ENCODE measurements at places on chromosomes 2 and 18. TPM values are rescaled to one million over a fixed set of nuclear protein-coding genes. Genes with fewer than 3 reads are reported as not detected.

DNA sequence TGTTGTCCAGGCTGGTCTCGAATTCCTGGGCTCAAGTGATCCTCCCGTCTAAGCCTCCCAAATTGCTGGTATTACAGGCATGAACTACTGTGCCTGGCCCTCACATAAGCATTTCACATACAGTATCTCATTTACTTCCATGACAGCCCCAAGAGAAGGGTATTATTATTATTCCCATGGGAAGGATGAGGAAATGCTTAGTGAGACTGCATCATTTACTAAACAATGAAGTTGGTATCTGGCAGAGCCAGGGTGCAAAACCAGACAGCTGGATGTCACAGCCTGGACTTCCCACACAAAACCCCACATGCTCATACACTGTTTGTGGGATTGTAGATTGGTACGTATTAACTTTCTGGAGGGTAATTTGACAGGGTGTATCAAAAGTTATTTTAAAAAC is 29.9 kb downstream of the DAPL1 start:
- no peak for DNase-seq

- DNase-seq = no peak
These were observed 59.8 kb downstream of the MOGAT1 start for GRCh38 chr2:222731201-222731621.

DNA sequence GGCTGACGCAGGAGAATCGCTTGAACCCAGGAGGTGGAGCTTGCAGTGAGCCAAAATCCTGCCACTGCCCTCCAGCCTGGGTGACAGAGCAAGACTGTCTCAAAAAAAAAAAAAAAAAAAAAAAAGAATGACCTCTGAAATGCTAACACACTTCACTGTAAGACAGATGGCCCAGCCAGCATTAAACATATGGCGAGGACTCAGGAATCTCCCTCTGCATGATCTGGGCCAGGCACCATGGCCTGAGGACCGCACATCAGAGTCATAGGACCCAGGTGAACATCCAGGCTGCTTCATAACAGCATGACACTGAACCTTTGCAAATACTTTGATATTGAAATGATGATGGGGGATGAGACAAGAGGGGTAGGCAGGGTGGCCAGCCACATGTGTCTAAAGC is 56.1 kb upstream of the DNMT3A start:
- no peak for DNase-seq

Gene MPP4
- total RNA-seq = not detected

DNA sequence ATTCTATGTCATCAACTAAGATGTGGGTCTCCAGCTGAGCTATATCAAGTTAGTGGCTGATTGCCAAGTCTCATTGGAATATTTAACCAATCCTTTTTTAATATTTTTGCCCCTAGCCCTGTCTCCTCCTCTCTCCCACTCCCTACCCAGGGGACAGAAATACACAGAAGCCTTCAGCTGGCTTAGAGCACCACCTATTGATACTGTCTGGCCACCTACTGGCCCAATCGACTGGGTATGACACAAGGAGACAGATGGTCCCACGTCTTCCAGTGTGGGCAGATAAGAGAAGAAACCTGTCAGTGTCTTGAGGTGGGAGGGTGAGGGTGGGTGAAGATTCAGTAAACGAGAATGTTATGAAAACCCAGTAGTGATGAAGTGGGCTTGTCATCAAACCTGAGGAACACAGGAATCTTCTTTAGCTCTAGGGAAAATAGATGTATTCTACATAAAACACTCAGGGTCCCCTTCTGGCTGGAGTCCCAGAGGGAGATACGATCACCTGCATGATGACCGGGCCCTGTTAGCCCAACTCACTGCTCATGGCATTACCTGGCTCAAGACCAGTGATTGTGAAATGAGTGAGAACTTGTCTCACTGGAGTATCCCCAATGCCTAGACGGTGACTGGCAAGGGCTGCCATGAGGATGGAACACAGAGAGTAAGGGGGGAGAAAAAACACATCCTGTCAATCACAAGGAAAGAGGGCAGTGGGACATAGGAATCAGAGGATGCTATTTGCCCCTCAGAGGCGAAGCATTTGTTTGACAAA is 26.7 kb downstream of the POLR1A start:
- DNase-seq = peak; percentile 66

Data from CD4-positive, CD25-positive, alpha-beta regulatory T cell (primary cell).